ENCODE measurements at places on chromosomes 2 and 18.
A peak's percentile ranks its signal among the peaks of the same experiment; 100 is the strongest.

GRCh38 chr2:236021499-236022057 lies 146.6 kb downstream of the GBX2 start:
- DNase-seq = no peak

DNA sequence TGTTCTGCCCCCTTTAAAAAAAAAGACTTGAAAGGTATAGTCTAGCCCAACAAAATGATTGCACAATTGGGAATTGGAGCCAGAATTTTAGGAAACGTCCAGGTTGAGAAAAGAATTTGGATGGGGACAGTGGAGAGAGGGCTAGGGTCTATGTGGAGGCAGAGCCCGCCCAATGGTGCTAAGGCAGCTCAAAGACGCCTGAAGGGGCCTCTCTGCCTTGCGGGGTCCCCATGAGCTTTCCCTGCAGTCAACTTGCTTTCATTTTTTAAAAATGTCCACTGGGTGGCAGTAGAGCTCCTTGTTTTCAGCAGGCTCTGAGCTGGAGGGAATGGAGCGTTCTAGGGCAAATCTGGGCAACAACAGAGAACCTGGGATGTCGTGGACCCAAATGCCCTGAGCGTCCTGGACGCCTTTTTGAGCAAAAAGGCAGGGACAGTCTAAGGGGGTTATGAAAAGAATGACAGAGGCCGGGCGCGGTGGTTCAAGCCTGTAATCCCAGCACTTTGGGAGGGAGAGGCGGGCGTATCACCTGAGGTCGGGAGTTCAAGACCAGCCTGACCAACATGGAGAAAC lies 40.2 kb upstream of the ITM2C start:
- DNase-seq = peak; percentile 80

GRCh38 chr2:26805241-26805676 lies 19.4 kb downstream of the CENPA start:
- DNase-seq = no peak

GRCh38 chr2:37843556-37843955 lies 81.5 kb upstream of the RMDN2 start:
- DNase-seq = no peak

DNA sequence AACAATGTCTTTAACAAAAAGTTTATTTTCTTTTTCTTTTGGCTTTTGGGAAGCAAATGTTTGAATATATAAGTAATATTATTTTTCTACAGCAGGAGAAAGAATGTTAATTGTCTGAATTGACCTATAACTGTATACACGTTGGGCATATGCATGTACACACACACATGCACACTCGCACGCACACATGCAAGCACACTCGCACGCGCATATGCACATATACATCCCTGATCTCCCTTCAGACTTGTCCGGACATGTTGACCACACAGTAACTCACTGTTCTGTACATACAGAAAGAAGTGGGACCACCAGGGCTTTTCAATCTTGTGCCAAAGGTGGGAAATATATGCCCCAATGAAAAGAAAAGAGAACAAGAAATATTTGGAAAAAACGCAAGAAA lies 245.1 kb upstream of the APCDD1 start:
- no peak for DNase-seq

- no peak for DNase-seq
Observed at GRCh38 chr2:21431078-21431477, 307.3 kb downstream of the TDRD15 start.

DNA sequence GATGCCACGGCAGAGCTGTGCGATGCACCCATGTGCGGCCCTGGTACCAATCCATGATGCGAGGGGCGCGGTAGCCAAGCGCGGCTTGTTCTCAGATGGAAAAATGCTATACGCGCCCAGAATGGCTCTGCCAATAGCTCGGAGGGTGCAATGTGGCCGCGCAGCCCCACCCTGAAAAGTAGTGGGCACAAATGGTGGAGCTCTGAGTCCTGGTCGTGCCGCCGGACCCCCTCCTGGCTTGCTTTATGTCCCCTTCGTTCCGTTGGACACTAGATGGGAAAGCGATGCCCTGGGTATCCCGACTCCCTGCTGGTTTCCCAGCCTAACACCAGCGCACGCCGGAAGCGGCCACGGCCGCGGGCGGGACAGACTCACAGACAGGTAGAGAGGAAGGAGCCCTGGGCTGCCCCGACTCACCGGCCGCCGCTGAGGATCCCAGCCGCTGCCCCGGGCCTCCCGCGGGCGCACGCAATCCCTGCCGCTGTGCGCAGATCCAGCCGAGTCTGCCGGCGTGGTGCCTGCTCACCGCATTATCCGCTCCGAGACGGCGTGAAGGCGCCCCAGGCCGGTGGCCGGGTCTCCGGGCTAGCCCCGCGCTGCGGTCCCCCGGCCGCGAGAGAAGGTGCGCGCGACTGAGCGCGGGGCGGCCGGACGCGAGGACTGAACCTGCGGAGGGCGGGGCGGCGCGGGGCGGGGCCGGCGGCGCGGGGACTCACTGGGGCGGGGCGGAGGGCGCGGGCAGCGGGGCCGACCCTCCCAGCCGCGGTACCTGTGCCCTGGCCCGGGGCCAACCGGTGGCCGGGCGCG lies at the start of gene CDC42EP3:
Gene CDC42EP3, minus strand, starts transcription at position 634 of the 807 bp plus-strand sequence. CDS start 25,055 bp downstream, outside the sequence.
- DNase-seq = peak; percentile 74

DNA sequence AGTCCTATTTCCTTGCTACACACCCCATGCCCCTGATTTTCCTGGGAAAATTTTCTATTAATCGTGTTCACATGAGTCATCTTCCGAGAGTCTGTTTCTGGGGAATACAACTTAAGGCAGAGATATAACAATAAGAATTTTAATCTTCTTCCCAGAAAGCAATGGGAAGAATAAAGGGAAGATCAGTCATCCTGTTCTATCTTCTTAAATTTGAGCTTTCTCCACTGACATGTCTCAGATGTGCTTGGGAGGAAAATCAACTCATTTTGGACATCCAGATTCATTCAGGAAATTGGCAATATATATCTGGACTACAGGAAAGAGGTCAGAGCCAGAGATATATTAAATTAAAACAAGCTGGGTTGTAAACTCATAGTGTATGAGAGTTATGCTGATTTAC lies 62.3 kb upstream of the SPAG16 start:
- no peak for DNase-seq

GRCh38 chr18:28559511-28559910 lies 382.6 kb upstream of the CDH2 start:
- no peak for DNase-seq

- no peak for DNase-seq
Observed at GRCh38 chr2:24024018-24024417, 14.1 kb downstream of the MFSD2B start.

DNA sequence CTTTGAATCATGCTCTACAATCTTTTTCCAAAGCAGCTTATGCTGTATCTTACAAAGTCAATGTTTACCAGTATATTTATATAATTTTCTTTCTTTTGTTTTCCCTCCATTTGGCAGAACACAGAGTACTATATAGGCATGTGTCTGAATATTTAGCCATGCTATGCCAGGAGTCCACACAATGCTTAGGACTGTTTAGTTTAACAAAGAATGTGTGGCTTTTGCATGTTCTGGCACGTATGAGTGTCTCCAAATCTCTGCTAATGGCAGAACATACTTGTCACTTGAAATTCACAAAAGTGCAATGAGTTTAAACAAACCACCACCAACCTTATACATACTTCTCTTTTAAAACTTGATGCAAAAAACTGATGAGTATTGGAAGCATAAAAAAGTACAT lies 268.0 kb downstream of the NR4A2 start:
- DNase-seq = no peak

- no peak for DNase-seq
Observed at GRCh38 chr2:199490049-199490448, 32.3 kb upstream of the SATB2 start.

GRCh38 chr2:233857511-233858141 lies 3.3 kb upstream of the HJURP start:
- peak; percentile 54 for DNase-seq

GRCh38 chr2:138201286-138201685 lies 237.0 kb downstream of the HNMT start:
- no peak for DNase-seq

DNA sequence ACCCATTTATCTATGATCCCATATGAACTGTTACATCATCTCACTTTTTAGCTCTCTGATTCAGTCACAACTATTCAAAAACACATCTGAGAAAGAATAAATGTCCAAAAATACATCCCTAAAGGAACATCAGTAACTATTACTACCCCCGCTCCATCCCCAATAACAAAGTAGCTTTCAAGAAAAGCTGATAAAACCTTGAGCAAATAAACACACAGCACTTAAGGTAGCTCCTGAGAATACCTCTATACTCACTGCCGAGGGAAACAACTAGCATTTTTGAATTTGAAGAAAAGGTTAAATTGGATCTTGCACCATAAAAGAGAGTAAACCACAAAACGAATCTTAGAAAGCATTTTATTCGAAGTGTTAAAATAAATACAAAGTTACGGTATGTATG lies 63.4 kb downstream of the PMAIP1 start:
- DNase-seq = no peak

DNA sequence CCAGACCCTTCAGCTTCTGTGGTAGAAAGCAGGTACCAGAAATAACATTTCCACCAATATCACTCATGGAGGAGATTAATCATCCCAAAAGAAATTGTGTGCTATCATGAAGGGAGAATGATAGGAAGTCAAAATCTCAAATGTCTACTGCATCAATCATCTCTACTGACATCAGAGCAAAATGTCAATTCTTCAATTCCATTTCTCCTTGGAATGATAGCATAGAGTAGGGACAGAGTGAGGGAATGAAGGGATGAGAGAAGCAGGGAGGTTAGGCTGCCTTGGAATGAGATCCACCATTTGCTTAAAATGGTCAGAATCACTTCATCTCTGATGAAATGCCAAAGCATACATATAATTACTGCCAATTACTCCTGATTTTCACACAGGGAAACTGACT lies 371.8 kb upstream of the ACVR2A start:
- no peak for DNase-seq

GRCh38 chr2:239960929-239961661 lies 64.0 kb downstream of the NDUFA10 start:
- DNase-seq = no peak

DNA sequence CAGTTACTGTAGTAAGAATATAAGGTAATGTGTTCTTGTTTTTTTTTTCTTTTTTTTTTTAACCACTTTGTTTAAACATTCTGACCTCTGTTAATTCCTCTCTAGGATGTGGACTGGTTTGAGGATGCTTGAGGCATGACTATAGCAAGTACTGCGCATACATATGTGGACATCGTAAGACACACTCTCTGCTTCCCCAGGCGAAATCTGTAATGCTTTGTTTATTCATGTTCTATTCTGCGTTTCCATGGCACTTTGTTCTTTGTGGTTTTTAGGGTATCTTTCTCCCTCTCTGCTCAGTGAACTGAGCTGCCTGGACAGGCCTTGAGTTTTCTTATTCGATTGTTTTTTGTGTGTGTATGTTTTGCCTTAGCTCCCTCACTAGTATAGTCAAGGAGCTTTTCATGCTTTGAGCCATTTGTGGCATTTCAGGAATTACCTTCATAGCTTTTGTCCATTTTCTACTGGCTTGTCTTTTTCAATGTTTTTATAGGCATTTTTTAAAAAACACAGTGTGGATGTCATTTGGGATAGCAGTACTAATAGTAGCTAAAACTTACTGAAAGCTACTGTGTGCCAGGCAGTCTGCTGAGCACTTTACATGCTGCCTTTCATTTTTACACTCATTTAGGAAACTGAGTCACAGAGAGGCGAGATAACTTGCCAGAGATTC lies 1.9 kb upstream of the SH3BP4 start:
- no peak for DNase-seq

All from CD4-positive, alpha-beta T cell treated with Interleukin-12 subunit alpha and Interleukin-12 subunit beta, for 1 hour (primary cell).